ENCODE measurements at places on chromosomes 3 and 15.

- peak; percentile 54 for DNase-seq
These were observed 753 bp downstream of the INAFM2 start for GRCh38 chr15:40323953-40324937.

DNA sequence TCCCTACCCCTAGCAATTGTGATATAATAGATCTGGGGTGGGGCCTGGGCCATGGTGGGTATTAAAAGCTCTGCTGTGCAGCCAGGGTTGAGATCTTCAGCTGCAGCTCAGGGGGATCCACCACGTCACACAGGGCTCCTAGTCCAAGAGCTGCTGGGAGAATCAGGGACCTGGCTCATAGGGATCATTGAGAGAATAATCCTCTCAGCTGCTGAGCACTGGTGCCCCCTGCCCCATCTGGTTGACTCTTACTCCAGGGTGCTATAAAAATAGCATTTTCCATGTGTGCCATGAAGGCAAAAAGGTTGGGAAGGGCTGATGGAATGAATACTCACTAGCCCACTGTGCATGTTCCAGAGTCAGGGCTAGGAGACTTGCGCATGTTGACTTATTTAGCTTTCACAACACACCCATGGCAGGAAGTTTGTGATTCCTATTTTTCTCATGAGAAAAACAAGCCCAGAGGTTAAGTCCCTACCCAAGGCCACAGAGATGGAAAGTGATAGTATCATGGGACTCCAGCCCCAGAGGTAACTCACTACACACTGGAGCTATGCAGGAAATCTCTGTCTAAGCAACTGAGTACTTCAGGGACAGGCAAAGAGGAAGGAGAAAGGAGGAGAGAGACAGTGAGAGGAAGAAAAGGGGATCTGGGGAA lies 94.6 kb upstream of the HERC1 start:
- DNase-seq: no peak

DNA sequence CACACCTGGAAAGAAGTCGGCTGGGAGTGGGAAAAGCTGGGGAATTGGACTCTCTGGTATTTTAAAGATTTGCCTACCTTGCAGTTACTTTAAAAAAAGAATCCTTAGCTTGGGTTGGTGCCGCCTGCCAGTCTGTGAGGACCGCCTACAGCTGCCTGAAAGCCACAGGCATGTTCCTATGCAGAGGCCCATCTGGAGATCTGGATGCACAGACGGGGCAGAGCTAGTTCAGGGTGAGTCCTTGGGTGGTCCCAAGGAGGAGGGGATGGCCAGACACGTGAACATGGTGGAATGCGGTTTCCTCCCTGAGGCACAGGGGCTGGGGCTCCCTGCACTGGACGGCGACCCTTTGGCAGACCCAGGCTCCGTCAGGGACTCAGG lies 113.2 kb upstream of the IQSEC1 start:
- no peak for DNase-seq

GRCh38 chr15:40296561-40297230 lies 11.0 kb downstream of the PLCB2 start:
- DNase-seq: no peak

- no peak for DNase-seq
These were observed 220.0 kb downstream of the C3orf38 start for GRCh38 chr3:88369767-88370166.

DNA sequence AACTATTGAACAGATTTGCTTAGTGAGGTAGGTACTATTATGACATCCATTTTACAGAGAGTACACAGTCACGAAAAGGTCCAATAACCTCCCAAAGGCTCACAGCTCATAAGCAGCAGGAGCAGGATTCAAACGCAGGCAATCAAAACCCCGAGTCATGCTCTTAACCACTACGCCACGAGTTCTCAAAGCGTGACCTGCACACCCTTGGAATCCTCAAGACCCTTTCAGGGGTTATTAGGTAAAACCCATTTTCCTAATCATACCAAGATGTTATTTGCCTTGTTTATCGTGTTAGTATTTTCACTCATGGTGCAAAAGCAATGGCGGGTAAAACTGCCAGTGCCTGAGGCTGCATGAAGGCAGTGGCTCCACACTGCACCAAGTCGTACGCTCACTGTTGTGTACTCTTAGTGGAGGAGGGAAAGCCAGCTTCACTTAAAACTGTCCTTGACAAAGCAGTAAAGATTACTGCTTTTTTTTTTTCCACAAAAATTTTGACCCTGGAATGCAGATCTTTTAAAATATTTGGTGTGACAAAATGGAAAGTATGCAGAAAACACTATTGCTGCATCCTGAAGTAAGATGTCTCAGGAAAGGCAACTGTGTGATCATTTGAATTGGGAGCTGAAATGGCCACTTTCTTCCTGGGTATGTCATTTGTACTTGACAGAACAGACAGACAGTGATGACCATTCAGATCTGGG lies 96.1 kb downstream of the IGF2BP2 start:
- no peak for DNase-seq

DNA sequence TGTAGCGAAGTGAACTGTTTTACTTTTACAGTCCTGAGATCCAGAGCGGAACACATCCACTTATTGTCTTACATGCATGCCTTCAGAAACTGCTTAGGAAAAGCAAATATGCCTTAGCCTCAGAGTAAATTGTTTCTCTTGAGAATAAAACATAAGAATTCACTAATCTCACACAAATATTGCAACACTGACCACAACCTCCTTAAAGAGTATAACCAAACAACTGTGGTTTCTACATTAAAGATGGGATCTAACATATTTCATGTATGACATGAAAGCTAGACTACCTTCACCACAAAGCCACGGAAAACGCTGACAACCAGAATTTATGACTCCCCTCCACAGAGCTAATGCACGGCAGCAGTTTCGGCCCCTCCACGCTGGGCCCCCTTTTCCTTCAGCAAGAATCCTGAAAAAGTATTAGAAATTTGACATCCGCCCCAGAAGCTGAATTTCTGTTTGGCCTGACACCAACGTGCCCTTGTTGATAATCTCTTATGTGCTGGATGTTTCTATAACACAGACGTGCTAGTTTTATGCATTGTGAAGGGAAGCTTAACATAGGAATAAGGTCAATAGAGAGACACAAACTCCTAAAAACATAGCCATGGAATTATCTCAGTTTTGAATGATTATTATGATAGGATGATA lies 84.6 kb downstream of the GREM1 start:
- peak; percentile 85 for DNase-seq

DNA sequence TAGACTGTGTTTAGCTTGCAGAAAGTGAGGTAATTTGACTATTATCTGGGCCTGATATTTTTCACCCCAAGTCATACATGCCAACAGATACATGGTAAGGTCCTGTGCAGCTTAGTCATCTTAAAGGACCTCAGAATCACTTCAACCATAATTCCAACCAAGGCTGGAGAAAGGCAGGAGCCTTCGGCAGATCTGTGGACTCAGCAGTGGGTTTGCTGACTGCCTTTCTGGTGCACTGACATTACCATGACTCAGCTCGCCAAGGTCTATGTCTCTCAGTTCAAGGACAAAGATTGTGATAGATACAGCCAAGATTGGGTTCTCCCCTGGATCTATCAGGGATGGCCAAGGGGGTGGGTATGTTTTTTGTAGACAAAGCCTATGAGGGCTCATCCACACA lies 32.7 kb downstream of the LYZL4 start:
- no peak for DNase-seq

DNA sequence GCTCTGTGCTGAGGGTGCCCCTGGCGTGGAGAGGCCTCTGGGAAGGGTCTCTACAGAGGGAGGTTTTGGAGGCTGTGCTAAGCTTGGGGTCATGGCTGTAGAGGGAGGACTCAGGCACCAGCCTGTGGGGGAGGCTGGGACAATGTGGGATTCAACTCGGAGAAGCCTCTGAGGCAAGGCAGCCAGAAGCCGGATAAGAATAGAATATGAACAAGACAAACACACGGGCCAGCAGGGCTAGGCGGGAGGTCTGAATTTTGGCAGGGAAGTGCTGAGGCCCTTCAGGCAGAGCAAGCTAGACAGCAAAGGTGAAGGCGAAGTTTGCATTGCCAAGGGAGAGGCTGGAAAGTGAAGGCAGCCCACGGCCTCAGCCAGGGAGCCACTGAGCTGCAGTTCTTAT lies 612.1 kb upstream of the NR2F2 start:
- no peak for DNase-seq

- DNase-seq: no peak
These were observed 233.3 kb downstream of the SHOX2 start for GRCh38 chr3:157872902-157873301.

All from hematopoietic multipotent progenitor cell treated with erythropoietin and hydrocortisone succinate and interleukin-3 and kit ligand, for 4 days (in vitro differentiated cells).